ENCODE measurements at places on chromosomes 16 and 17.
A peak's percentile ranks its signal among the peaks of the same experiment; 100 is the strongest.

GRCh38 chr16:31527734-31528274 lies at the start of gene AHSP:
TSS of gene AHSP (plus strand) at chr16:31527900. CDS start at chr16:31528140, 240 bp downstream.
- DNase-seq: no peak

- no peak for DNase-seq
These were observed 73.7 kb downstream of the USP22 start for GRCh38 chr17:20968913-20969616.

DNA sequence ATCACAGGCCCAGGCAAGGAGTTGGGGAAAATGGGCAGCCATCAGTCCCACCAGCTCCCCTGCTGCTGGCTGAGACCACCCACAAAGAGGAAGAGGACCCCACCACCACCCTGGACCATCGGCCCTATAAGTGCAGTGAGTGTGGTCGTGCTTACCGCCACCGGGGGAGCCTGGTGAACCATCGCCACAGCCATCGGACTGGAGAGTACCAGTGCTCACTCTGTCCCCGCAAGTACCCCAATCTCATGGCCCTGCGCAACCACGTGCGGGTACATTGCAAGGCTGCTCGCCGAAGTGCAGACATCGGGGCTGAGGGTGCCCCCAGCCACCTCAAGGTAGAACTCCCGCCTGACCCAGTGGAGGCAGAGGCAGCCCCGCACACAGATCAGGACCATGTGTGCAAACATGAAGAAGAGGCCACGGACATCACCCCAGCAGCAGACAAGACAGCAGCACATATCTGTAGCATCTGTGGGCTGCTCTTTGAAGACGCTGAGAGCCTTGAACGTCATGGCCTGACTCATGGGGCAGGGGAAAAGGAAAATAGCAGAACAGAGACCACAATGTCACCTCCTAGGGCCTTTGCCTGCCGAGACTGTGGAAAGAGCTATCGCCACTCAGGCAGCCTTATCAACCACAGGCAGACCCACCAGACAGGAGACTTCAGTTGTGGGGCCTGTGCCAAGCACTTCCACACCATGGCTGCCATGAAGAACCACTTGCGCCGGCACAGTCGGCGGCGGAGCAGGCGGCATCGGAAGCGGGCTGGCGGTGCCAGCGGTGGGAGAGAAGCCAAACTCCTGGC lies 3.6 kb downstream of the ZNF646 start:
- no peak for DNase-seq

DNA sequence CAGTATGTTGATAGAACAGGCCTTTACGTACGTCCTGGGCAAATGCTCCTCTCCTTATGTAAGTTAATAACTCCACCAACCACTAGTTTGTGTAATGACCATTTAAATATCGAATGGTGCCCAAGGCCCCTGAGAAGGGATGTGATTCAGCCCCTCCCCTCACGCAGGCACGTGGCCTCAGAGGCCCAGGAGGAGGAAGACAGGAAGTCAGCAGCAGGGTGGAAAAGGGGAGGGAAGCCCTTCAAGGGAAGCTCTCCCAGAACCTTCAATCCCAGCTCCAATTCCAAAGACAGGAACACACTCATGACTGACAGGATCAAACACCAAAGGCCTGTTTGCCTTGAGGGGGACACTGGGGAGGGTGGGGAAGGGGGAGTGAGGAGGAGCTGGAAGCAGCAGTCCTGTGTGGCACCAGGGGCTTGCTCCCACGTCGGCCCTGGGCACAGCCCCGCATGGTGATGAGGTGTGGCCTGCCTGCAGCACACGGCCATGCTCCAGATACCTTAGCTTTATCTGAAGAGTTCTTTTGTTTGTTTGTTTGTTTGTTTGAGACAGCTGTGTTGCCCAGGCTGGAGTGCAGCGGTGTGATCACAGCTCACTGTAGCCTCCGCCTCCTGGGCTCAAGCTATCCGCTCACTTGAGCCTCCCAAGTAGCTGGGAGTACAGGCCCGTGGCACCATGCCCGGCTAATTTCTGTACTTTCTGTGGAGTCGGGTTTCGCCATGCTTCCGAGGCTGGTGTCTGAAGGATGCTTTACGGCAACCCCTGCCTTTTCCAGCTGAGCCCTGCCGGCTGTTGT lies 105.0 kb downstream of the ZNF778 start:
- DNase-seq: peak; percentile 62

DNA sequence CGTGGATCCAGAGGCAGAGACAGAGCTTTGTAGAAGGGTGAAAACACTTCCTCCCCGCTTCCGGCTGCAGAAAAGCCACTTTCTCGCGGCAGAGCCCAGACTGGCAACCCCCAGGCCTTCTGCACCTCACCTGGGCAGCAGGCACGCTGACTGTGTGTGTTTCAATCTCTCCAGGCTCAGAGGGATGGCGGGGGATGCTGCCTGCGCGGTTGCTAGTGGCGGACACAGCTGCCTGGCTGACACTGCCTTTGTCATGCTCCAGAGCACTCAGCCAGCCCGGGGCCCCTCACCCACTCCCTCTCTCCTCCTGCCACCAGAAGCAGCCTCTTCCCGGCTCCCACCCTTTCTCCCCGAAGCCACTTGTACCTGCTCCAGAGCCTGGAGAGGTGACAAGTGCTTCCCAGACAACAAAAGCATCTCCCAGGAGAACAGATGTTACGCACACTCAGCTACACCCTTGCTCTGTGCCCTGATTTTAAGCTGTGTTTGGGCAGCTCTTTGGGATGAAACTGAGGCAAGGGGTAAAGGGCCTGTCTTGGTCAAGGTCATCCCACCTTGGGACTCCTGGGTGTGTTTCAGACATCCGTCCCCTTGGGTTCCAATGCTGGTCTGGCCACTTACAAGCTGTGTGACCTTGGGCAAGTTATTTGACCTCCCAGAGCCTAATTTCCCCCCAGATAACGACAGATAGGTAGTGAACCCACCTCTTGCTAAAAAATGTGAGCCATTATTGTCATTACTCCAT lies 9.2 kb upstream of the GLIS2 start:
- DNase-seq: peak; percentile 53

GRCh38 chr17:43155666-43156065 lies 15.3 kb upstream of the NBR1 start:
- no peak for DNase-seq

DNA sequence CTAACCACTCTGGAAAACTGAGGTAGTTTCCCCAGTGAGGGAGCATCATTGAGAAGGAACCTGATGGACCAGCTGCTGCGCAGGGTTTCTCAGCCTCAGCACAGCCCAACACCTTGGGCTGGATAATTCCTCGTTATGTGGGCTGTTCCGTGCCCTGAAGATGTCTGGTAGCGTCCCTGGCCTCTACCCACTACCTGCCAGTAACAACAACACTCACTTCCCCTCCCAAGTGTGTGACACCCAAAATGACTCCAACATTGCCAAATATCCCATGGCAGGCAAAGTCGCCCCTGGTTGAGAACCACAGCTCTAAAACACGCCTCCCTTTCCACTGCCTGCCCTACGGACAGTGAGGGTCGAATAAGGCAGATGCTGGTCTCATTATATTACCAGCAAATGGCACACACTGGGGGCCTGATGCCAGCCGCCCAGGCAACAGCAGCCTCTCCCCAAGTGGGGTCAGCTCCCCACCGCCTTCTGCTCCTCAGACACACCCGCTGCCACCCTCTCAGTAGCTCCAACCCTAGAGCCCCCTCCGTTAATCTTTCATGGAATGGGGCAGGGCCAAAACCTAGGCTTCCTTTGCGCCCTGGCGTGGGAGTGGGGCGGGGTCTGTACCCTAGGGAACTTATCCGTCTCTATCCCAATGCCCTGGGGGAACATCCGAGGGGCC lies 1.0 kb downstream of the RHBDF2 start:
- DNase-seq: no peak

- DNase-seq: no peak
These were observed 92.0 kb downstream of the CYLD start for GRCh38 chr16:50833929-50834328.

DNA sequence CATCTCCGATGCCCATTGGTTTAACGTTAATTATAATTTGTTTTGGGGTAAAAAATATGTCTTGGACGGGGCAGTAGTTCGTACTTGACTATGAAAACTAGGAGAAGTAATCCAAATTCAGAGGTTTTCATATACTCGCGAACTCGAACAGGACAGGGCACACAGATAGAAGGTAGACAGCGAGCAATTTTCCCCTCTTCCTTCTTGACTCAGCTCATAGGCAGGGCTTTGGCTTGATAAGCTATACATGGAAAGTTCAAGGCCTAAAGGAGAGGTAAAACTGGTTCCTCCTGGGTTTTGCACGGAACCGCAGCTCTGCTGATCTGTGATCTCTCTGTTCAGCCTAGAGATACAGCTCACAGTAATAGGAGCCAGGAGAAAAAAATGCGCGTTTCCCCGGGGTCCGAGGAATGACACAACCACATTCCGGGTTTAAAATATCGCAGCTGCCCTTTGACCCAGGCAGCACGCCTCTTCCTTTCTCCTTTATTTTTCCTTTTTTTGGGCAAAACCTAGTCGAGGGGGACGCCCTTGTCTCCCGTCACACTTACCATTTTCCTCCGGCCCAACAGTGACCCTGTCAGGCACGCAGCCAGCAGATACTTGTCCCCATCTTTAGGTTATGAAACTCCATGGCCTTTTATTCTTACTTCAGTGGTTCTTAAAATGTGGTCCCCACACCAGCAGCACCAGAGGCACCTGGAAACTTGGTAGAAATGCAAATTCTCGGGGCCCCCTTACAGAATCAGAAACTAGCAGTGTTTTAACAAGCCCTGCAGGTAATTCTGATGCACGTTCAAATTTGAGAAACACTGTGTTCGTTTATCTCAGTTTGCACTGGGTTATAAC lies 1.7 kb upstream of the LASP1 start:
- DNase-seq: peak; percentile 65

- DNase-seq: no peak
These were observed 170.5 kb upstream of the MPHOSPH6 start for GRCh38 chr16:82340531-82340930.

DNA sequence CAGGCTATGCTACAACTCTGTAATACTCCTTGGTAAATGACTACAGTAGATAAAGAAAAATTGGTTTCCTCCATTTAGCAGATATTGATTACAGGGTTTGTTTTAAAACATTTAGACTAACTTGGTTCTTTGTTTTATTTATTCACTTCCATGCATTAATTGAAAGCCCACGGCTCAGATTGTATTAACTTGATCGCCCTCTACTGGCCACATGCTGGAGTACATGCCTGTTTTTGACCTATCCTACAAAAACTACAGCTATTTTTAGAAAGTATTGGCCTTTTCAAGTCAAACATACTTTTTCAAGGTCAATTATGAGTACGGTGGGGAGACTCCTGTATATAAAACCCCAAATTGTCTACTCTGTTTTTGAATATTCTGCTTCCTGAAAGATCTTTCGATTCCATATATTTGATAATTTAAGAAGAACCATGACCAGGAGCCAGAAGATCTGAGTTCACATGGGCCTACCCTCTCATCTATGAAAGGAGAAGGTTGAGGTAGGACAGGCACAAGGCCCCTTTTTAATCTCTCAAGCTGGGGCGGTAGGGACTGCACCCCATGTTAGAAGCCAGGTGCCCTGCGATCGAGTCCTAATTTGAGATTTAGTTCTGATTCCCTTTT lies 51.8 kb downstream of the CA10 start:
- peak; percentile 4 for DNase-seq

DNA sequence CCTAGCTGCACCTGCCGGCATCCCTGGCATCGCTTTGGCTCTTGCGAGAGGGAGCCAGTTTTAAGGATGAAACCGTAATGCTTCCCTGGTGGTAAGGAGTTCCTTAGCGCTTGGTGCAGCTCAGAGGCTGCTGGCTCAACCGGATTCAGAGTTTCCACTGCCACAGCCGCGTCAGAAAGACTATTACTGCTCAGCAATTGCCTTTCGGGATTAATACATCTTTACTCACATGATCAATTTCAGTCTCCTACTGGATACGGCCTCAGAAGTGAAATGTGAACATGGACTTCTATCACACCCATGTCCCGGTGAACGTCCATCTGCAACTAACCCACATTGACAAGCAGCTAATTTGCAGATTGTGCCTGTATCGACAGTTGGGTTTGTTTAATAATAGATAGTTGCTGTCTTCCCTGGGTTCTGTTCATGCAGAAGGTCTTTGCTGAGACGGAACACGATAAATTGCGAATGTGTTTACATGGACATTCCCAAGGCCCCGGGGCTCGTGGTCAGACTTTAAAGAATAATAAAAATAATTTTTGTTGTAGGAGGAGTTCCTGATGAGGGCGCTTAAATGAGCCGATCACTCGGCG lies 175.4 kb downstream of the ENGASE start:
- no peak for DNase-seq

- DNase-seq: no peak
These were observed 146.3 kb upstream of the FOXF1 start for GRCh38 chr16:86363836-86364618.

DNA sequence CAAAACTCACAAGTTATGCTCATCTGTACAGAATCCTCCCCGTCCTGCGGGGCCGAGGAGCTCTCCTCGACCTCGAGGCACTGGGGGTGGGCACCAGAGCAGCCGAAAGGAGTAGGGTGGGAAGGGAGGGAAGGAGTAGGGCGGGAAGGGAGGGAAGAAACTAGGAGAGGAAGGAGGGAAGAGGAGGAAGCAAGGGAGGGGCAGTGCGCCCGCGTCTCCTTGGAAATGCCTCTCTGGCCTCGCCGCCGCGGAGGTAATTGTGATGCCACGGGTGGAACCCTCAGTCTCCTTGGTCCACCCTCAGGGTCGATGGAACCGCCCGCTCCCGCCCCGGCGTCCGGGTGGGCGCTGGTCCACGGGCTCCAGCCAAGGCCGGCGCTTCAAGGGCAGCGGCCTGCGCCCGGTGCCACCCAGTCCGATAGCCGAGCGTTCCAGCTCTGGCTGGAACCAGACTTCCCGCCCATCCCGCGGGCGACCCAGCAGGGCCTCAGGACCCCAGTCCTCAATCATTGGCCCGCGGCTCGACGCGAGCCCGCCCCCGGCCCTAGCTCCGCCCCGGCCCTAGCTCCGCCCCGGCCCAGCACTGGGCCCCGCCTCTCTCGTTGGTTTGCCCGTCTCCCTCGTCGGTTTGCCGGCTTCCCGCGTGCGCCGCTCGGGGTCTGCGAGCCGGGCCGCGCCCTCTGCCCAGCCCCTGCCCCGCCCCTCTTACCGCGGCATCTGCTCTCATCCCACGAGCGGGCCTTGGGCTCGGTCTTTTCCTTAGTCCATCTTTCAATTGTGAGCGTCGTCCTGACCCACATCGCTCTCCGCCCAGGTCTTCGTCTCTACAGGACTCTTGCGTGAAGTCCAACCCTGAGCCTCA lies 596 bp downstream of the PROCA1 start:
- peak; percentile 96 for DNase-seq

GRCh38 chr16:27220120-27220519 lies 16.8 kb downstream of the KDM8 start:
- no peak for DNase-seq
